H1 (cell line): ENCODE measurements at places on chromosomes 13 and 19. TPM values are rescaled to one million over a fixed set of nuclear protein-coding genes. Genes with fewer than 3 reads are reported as not detected.

Gene LILRB1
- polyA plus RNA-seq = not detected in 2 replicates

Gene IL17D
- polyA plus RNA-seq = 0.57 and 0.59 TPM in 2 replicates

Gene ZNF285
- polyA plus RNA-seq = 0.50 and 0.83 TPM in 2 replicates

Gene CYP2A6
- 0.33 and 0.46 TPM in 2 replicates for polyA plus RNA-seq

Gene DLL3
- polyA plus RNA-seq = 13.8 and 16.6 TPM in 2 replicates
